ENCODE measurements at places on chromosomes 16 and 17.
A peak's percentile ranks its signal among the peaks of the same experiment; 100 is the strongest.

- DNase-seq = no peak
Observed at GRCh38 chr16:74729783-74730683, 29.4 kb upstream of the MLKL start.

DNA sequence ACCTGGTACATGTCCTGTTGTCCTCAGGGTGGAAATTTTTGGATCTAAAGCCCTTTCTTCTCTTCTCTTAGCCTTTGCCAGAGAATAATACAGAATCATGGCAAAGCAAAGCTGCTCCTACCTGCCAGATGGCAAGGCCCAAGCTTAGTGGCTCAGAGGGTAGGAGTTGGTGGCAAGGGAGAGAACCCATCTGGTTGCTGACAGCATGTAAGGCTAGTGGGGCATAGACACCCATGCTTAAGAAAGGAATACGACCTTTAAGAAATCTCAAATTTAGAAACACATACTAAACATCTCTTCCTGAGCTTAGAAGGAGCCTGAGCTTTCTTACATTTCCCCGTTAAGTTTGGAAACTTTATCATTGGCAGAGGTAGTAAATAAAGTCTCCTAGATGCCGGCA is 395.0 kb upstream of the SOX9 start:
- no peak for DNase-seq

DNA sequence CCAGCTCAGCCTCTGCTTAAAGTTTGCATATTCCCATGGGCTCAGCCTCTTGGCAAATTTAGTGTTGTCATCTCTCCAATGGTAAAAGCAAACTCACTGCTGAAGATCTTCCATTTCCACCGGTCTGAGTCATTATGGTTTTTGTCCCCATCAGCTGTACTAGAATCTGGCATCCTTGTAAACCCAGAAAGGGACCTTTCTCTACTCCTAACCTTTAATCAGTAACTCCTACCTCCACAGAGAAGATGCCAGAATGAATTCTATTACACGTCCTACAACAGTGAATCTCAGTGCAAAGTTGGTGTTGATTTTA is 45.8 kb downstream of the ZNF652 start:
- DNase-seq = no peak

- DNase-seq = peak; percentile 59
Observed at GRCh38 chr17:39738568-39738901, 797 bp downstream of the GRB7 start.

- DNase-seq = peak; percentile 24
Observed at GRCh38 chr17:8162997-8163977, 539 bp upstream of the VAMP2 start.

DNA sequence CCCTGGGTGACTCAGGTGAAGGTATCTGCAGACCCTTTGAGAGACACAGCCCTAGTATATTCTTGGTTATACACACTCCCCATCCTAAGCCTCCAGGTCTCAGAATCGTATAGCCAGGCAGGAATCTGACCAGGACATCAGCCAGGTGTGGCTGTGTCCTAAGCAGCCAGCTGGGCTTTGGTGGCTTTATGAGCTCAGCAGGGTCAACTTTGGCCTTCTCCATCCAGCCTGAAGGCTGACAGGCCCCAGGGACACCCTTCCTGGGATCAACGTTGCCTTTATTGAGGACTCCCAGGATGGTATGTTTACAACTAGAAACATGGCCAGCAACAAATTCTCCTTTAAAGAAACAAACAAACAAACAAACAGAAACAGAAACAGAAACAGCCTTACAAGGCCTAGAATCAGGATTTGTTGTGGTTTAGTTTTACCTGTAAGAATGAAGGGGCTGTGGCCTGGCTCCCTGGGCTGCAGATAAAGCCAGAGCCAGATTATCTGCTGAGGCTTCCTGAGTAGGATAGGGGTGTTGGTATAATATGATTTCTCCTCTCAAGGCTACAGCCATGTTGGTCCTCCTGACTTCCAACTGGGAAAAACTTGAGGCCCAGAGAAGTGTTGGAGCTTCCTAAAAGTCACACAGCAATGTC is 8.5 kb downstream of the KIF19 start:
- DNase-seq = no peak

- no peak for DNase-seq
Observed at GRCh38 chr17:38705803-38706504, 881 bp downstream of the MLLT6 start.

GRCh38 chr16:23158114-23158513 is 8.9 kb upstream of the USP31 start:
- DNase-seq = no peak

- no peak for DNase-seq
Observed at GRCh38 chr17:55282379-55282702, 17.6 kb downstream of the HLF start.

DNA sequence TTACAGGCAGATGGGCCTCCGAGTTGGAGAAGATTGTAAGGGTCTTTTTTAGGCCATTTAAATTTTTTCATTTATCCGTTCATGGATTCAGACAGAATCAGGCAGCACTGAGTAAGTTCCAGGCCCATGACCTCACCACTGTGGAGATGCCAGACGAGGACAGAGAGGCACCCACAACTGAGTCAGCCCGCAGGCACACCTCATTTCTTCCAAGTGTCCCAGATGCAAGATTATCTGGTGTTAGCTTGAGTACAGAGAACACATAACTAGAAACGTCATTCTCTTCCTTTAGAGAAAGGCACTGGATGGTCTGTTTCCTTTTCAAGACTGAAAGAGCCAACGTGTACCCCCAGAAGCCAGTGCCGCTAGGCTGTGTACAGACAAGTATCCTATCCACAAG is 16.9 kb downstream of the CLEC16A start:
- DNase-seq = no peak

- DNase-seq = no peak
Observed at GRCh38 chr17:66562119-66562518, 259.7 kb downstream of the PRKCA start.

GRCh38 chr16:67801241-67801640 is 5.1 kb downstream of the RANBP10 start:
- no peak for DNase-seq

DNA sequence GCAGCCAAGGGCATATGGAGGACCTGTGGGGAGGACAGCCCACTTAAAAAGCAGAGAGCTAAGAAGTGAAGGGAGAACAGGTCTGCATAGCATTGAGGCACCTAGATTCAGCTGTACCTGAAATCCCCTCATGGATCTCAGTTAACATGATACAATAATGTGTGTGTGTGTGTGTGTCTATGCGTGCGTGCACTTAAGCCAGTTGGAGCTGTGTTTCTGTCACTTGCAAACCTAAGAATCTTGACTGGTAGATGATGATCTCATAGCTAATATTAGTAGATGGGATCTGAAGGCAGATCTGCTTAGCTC is 1.7 kb upstream of the ITPRIPL2 start:
- no peak for DNase-seq

GRCh38 chr17:66461343-66461995 is 159.1 kb downstream of the PRKCA start:
- DNase-seq = no peak

GRCh38 chr17:82489851-82490511 is 29.6 kb upstream of the FOXK2 start:
- no peak for DNase-seq

DNA sequence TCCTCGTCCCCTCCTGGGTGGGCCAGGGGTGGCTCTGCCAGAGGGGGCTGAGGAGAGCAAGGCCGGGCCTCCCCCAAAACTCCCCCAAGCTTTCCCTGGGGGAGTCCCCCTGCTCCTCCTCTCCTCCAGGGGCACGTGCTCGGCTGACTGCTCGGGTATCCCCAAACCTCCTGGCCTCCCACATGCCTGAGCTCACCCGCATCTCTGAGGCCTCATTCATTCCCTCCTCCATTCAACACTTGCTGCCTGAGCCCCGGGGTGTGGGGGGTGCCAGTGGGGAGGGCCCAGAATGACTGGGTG is 83.1 kb downstream of the RTN4RL1 start:
- no peak for DNase-seq

DNA sequence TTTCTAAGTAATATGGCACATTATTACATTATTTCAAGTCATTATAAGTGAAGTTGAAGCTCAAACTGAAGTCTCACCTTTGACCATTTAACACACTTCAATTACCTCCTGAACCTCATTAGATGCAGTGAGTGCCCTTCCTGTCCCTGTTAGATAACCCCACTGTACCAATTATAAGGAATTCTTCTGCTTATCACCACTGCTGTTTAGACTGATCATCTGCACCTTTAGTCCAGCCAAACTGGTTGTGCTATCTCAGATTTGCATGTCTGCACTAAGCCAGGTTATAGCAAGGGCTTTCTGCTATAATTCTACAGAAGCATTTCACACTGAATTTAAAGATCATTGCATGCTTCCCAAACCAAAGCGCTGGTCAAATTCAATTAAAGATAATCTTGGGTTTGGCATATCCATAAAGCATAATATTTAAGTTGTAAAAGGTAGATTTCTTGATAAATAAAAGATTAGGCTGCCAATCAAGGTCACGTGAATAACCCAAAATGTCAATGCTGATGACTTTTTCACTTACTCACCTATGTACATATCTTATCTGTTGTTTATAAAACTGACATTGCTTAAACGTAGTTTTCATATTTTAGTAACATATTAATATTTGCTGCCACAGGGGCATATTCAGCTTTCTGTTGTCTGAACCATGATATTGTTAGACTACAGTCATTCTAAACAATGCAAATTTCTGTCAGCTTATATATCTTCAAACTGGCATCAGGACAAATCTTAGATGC is 11.9 kb downstream of the ITFG1 start:
- no peak for DNase-seq

DNA sequence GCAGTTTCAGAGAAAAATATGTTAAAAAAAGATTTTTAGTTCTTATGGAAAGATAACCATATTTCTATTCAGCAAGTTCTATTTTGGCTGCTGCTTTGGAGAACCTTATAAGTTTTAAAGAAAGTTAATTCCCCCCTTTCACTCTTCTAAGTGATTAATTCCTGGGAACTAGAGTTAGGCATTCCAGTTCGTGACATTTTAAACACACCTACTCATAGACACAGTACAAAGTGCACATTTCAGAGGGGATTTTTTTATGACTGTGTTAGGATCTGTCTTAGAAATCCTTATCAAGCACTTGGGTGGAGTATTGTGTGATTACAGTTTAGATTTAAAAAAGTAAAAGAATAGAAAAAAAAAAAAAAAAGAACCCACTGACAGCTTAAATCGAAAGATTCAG is 3.5 kb upstream of the CDH11 start:
- DNase-seq = no peak

DNA sequence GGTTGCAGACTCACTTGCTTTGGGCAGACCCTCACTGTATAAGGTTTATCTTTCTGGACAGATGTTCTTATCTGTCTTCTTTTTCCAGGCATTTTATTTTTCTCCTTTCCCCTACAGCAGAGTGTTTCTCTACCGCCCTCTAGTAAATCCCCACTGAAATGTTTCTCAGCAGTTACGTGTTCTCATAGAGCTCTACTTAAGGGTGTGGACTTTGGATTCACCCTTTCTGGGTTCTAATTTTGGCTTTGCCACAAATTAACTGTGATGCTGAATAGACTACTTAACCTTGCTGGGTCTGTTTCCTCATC is 2.0 kb downstream of the ADAT1 start:
- peak; percentile 59 for DNase-seq

GRCh38 chr17:39547713-39548478 is 59.8 kb downstream of the NEUROD2 start:
- DNase-seq = peak; percentile 75

- peak; percentile 52 for DNase-seq
Observed at GRCh38 chr17:80861892-80862291, 129.7 kb upstream of the CHMP6 start.

- no peak for DNase-seq
Observed at GRCh38 chr17:37142294-37142896, 193.6 kb downstream of the AATF start.

- DNase-seq = peak; percentile 81
Observed at GRCh38 chr17:410543-411401, 58.2 kb upstream of the RPH3AL start.

DNA sequence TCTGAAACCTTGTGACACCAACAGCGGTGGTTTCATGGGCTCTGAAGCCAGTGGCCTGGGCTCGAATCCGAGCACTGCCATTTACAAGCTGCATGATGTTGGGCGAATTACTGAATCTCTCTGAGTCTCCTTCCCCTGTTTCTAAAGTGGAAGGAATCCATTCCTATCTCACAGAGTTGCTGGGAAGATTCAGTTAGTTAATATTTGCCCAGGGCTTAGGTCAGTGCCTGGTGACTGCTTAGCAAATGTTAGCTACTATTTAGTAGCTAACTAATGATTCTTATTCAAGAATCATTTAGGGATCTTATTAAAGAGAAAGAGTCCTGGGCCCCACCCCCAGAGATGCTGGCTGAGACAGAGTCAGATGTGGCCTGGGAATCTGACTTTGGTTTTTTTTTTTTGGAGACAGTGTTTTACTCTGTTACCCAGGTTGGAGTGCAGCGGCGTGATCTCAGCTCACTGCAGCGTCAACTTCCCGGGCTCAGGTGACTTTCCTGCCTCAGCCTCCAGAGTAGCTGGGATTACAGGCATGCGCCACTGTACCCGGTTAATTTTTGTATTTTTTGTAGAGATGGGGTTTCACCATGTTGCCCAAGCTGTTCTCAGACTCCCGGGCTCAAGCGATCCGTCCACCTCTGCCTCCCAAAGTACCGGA is 33.6 kb upstream of the RAI1 start:
- DNase-seq = no peak

DNA sequence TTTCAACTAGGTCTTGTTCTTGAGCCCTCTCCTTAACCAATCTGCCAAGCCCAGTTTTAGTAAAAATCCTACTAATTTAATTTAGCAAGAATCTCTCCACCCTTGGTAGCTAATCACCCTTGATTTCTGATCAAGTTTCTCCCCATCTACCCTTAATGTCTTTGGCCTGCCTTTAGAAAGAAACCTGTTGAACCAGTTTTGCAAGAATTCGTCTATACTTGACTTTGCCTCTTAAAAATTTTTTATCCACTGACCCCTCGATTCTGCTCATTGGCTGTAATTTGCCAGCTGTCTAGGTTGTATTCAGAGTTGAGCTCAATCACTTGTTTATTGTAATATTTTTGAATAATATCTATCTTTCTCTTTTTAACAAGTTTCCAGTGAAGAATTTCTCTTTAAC is 1138.5 kb downstream of the CDH11 start:
- no peak for DNase-seq

- no peak for DNase-seq
Observed at GRCh38 chr17:54172096-54172984, 349.6 kb downstream of the KIF2B start.

DNA sequence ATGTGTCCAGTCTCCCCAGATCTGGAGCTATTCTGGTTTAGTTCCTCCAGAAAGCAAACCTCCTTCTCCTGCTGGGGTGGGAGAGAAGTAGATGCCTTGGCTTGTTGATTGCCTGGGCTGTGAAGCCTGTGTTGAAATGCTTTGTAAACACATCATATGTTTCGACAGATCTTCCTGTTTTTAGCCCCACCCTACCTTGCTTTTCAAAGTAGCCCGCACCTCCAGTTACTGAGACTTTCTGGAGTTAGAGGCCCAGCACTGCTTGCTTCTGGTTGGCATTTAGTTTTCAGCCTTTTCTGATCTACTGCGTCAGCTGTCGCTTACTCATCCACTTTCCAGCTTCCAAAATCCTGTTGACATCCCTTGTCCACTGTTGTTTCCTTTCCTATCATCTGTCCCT is 17.9 kb upstream of the NDEL1 start:
- DNase-seq = no peak

DNA sequence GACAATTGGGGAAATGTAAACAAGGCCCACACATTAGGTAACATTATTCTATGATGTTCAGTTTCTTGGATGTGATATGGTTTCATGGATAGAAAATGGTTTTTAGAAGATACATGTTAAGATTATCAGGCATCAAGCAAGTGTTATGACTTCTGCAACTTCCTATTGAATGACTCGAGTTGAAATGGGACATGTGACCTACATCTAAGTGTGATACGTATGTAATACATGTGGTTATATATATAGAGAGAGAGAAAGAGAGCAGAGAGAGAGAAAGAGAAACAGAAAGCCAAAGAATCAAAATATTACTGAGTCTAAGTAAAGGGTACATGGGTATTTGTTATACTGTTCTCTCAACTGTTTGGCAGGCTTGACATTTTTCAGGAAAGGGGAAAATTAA is 1.7 kb downstream of the TMEM170A start:
- peak; percentile 51 for DNase-seq
